B cell (primary cell): ENCODE measurements at places on chromosomes 1 and 21.
A peak's percentile ranks its signal among the peaks of the same experiment; 100 is the strongest.

- DNase-seq, result no peak
Measured at GRCh38 chr1:119141020-119141424, 569 bp upstream of the WARS2 start.

DNA sequence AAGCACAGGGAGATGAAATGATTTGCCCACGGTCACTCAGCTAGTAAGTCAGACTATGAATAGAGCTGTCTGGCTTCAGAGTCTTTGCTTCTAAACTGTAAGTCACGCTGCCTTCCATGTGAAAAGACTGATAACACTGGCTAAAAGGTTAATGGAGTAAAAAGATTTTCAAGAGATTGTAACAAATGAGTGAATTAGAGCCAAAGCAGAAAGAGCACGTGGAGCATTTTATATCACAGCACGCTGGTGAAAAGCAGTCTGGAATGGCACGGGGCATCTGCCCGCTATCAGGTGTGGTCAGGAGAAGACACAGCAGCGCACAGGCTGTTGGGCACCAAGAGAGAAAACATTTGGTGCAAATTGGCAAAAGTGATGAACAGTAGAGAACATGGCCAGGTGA is 144.8 kb upstream of the GALNT2 start:
- no peak for DNase-seq

GRCh38 chr1:33081554-33082305 is 777 bp downstream of the AZIN2 start:
- DNase-seq, result peak; percentile 21

DNA sequence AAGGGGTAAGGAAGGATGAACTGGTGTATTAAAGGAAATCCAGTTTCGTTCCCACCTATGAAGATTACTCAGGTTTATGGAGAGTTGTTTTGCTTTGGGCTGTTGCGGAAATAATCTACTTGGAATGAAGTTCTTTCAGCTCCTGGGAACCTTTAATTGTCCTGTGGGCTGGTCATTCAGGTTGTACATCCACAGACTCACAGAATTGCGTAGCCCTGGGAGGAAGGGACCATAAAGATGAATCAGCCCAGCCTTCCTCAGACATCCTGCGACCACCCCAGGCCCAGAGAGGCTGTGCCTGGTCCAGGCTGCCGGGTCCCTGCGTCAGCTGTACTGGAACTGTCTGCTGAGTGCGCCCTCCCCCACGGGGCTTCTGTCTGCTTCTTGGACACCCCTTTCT is 72.7 kb downstream of the GALNT2 start:
- no peak for DNase-seq

GRCh38 chr1:32967888-32968568 is 3.4 kb upstream of the RNF19B start:
- DNase-seq, result no peak
